ENCODE measurements at places on chromosomes 6 and 20.

DNA sequence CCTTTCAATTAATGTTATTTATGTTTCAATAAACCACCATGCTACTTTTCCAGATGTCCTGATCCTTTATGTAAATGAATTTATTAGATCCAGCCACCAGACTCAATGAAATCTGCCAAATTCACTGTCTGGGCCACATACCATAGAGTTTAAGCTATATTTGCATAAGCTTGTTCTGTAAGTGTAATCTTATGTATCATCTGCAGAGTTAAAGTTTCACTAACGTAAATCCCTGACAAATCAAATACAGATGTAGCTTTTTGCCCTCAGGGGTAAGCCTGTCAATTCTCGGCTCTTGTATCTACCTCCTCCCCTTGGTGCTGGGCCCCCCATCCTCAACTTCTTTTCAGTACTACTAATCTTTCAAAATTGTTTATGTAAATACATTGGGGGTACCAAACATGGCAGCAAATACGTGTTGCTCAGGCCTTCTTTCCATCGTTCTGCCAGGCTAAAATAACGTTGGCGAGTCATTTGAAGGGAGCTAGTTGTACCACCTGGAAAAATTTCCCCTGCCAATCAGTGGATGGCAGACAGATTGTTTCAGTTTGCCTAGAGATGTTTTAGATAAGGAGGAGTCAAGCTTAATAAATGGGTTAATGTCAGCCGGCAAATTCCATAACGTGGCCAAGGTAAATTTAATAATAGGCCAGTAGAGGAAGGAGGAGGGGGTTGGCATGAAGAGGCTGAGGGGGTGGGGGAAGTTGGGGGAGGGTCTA, 79.6 kb downstream of the RPS12 start:
- no peak for DNase-seq

- DNase-seq = no peak
Observed at GRCh38 chr20:571754-572441, 28.3 kb upstream of the CSNK2A1 start.

GRCh38 chr20:9068233-9068801, 570 bp upstream of the PLCB4 start:
- no peak for DNase-seq

- peak; percentile 79 for DNase-seq
Observed at GRCh38 chr20:2742934-2743559, 50.5 kb downstream of the EBF4 start.

DNA sequence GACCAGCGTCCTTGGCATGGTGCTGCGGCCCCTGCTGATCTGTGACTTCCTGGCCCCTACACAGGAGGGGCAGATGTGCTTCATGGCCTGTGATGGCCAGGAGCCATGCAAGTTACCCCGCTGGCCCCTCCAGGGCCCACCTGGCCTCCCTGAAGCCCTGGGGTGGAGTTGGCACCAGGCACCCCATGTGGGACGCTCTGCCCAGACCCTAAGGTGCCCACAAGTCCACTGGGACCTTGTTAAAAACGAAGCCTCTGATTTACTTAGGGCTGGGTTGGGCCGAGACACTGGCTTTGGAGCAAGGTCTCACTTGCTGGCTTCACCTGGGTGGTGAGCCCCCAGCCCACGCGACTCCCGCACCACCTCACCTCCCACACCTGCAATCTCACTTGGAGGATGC, 139.0 kb downstream of the PHACTR3 start:
- no peak for DNase-seq

DNA sequence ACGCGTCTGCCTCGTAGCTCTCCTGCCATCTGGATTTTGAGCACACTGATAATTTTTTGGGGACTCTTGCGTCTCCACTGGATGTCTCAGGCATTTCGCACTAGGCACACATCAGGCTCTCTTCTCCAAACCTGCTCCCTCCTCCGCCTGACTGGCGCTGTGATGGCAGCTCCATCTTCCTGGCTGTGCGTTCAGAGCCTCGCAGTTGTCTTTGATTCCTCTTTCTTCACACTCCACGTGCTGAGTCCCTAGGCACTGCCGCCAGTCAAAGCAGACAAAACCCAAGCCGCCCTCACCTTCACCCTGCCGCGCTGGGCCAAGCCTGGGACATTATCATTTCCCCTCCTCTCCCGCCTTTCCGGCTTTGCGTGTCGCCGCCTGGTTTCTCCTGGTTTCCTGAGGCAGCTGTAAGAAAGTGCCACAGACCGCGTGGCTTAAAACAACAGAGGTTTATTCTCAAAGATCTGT, 778 bp downstream of the PSMG4 start:
- DNase-seq = peak; percentile 61

DNA sequence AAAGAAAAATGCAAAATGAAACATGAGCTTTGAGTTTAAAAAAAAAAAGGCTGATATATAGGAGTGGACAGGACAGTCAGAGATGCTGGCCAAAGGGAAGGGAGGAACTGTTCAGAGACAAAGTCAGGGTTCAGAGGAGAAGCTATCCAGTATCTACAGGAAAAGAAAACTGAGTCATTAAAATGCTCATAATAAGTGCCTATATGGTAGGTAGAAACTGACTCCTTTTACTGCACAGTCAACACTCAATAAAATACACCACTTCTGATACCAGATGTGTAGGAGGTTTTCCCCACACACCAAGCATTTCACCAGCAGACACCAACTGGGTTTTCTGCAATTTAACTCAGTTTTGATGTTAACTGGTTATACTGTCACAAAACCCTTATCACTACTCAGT, 32.9 kb downstream of the FRK start:
- no peak for DNase-seq

- DNase-seq = no peak
Observed at GRCh38 chr6:971981-972640, 279.2 kb upstream of the EXOC2 start.

GRCh38 chr6:84514089-84514971, 250.1 kb downstream of the TBX18 start:
- DNase-seq = no peak

GRCh38 chr6:147043994-147044477, 160.2 kb upstream of the STXBP5 start:
- no peak for DNase-seq

DNA sequence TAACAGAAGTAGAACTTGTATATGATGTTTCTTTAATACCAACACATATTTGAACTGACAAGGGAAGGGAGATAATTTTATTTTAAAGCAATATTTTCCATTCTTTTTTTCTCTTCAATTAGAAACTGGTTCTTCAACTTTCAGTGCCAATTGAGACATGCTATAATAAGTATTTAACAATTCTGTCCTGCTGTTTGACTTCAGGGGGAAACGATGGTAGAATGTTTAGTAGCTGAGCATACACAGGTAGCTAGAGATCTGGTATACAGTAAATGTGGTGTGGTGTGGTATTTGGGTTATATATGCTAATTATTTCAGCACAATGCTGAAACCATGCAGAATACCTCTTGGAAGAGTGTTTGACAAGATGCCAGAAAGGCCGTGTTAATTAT, 156.9 kb downstream of the ARID1B start:
- no peak for DNase-seq

- DNase-seq = no peak
Observed at GRCh38 chr6:134132494-134133141, 80.2 kb upstream of the SLC2A12 start.

- DNase-seq = no peak
Observed at GRCh38 chr6:94190030-94190429, 770.7 kb upstream of the EPHA7 start.

GRCh38 chr20:53949319-53949839, 121.0 kb downstream of the BCAS1 start:
- peak; percentile 82 for DNase-seq

DNA sequence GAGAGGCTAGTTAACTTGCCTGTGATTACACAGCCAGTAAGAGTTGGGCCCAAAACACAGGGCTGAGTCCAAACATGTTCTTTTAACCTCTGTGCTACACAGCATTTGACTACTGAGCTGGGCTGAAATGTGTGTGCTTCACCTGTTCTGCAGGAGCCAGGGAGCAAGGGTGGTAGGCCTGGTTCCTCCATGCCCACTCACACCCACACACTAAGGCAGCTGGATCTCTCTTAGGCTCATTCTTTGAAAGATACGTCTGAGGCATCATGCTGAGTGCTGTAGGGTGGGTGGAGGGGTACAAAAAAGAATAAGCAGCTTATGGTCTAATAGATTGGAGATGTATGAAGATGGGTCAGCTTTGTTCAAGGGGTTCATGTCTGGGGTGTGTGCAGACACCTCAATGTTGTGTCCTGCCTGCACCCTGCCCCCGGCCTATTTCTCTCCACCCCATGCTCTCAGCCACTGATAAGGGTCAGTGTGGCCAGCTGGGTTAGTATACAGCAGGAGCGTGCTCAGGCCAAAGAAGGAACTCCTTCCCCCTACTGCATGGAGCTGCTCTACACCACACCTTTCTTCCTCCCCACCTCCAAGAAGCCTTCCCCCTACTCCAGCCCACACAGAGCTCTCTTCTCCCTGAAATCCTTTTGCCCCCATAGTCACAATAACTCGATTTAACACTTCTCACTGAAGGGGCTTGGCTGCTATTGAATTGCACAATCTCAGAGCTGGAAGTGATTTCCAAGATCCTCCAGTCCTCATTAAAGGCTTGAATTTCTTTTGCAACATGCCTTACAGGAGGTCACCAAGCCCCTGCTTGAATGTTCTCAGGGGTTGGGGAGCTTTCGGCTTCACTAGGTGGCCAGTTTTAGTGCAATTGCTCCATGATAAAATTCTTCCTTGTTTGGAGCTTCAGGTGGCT, 3.4 kb downstream of the PPP2R5D start:
- no peak for DNase-seq

DNA sequence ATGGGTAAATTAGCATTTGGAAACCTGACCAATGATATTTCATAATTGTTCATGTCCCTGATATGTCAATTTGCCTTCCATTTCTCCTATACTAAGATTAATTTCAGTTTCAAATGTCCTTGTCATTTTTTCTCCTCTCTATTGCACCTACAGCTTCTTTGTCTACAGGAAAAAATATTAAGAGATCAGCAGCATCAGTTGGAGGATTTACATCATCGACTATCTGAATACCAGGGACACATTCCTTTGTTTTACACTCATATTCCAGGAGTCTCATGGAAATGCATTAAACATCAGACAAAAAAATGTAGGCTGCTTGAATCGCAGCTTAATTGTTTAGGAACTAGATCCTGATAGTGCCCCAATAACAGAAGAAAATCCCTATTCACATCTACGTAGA, 188.2 kb downstream of the PRKN start:
- DNase-seq = no peak

- no peak for DNase-seq
Observed at GRCh38 chr6:127924440-127924839, 23.6 kb upstream of the THEMIS start.

GRCh38 chr6:39887692-39888450, 46.4 kb downstream of the MOCS1 start:
- DNase-seq = no peak

DNA sequence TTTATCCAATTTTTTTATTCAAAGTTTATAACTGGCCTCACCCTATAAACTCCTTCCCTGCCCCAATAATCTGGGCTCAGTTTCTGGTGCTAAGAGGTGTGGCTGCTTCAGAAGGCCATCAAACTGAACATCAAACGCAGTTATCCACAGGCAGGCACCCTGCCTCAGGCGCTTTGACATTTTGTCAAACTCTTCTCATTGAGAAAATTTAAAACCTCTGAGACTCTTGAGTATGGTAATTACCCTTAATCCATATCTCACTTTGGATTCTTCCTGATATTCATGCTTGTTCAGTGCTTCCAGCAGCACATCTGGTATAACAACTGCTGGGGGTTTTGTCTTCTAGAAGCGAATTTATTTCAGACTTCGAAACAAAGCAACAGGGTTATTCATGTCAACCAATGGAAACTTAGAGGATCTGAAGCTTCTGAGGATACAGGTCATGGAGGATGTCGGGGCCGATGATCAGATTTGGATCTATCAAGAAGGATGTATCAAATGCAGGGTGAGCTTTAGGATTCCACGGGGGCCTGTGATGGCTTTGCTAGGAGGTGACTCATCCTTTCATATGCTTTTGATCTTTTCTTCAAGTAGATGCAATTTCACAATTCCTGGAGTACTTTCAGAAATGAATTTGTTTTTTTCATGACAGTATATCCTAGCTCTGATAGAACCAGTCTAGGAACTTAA, 68.2 kb downstream of the RTN4IP1 start:
- DNase-seq = no peak

GRCh38 chr20:47783828-47784598, 1.3 kb downstream of the SULF2 start:
- DNase-seq = no peak

DNA sequence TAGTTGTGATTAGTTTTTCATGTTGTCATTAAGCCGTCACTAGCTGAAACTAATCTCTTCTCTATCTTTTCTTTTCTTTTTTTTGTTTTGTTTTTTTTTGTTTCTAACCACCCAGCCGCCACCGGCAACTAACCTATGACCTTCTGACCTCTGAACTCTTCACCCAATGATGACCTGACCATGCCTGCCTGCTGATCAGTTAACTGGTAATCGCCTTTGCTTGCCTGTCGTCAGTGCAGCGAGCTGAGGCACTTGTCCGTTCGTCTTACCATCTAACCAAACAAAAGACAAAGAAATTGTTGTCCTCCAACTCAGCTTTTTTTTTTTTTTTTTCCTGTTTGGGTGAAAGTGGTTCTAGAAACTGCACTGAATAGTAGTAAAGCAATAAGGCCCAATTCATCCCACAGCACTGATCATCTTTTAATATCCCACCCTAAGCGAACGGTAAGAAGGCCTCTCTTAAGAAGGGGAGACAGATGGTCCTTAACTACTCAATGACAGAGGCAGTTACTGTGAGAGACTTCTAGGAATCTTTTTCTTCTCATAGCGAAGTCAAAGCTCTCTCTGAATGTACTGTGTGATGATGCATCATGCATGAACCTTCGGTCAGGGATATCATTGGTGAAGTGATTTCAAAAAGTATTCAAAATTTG, 156.2 kb downstream of the QKI start:
- DNase-seq = no peak

Measured in activated T-cell treated with anti-CD3 and anti-CD28 coated beads, Interleukin-2, amount 50 U/mL, for 72 hours (primary cell).